ENCODE measurements at places on chromosomes 11 and 22.

DNA sequence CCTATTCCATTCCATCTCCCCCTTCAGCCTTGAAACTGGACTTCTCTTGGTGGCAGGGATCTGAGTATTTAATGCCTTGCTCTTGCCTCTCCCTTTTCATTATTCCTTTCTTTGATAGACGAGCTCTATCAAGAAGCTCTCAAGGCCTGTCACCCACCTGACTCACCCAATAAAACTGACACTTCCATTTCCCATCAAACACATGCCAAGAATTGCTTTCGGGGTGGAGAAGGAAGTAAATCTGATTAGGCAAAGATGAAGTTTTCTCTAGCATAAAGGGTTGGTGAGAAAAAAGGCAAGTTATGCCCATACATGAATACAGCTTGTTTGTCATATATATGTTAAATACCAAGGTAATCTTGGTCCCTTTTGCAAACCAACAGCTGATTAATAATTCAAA, 34.9 kb upstream of the MYEOV start:
- no peak for DNase-seq

DNA sequence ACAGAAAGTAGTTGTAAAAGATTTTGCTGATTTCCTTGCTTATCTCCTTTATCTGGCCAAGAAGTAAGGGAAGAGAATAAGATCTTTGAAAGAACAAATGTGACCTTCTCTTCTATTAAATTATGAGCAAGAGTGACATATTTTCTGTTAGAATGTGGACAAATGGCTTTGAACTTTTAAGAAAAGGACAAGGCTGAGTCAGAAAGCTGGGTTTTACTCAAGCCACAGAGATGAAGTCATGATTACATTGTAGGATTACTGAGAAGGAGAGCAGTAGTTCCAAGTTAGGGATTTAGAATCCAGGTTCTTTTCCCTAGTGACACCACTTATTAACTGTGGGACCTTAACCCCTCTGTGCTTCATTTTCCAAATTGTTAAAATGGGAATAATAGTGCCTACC, 13.5 kb downstream of the CCDC90B start:
- no peak for DNase-seq

DNA sequence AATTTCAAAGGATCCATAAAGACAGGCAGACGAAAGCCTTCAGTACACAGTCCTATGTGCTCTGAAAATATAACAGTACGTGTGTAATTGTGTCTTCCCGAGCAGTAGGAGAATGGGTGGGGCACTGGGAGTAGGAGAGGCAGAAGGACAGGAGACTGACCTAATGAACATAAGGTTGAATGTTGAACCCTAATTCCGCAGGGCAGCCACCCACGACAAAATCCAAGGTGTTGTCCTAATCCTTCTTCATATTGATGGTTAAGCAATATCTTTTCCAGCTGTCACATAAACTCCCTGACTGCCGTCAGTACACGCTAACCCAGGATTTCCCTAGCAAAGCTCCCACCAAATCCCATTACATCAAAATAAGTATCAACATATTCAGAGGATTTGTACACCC, 34.5 kb downstream of the SPATA19 start:
- DNase-seq: no peak

DNA sequence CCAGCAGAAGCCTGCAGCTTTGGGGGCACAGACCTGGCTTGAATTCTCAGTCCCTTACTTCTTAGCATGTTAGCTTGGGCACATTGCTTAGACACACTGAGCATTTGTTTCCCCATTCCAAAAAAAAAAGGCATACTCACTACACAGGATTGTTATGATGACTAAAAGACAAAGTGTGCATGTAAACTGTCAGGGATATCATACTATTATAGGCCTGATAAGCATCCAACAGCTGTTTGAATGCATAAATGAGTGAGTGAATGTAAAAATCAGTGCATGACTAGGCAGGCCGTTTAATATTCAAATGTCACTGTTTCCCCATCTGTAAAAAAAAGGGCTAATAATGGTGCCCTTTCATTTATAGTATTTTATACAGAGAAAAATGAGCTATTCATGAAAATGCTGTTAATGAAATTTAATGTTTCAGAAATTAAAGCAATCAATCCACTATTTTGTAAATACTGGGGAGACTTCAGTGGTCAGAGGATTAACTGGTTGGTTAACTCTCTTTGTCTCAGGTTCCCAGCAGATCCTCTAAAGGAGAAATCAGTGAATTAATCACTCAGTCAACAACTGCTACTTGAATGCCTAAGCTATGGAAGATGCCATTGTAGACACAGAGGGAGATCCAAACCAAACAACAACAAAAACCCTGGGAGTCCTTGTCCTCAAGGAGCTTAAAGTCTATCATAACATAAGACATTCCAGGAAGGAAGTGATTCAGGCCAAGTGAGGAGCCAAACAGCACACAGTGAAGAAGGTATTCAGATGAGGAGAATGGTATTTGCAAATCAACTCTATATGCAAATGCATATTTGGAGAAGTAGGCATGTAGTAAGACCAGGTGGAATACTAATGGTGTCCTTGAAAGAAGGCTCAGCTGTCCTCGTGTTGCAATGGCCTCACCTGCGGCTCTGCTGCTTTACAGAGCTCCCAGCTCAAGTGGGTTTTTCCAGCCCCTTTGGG, 26.8 kb downstream of the BARX2 start:
- no peak for DNase-seq

DNA sequence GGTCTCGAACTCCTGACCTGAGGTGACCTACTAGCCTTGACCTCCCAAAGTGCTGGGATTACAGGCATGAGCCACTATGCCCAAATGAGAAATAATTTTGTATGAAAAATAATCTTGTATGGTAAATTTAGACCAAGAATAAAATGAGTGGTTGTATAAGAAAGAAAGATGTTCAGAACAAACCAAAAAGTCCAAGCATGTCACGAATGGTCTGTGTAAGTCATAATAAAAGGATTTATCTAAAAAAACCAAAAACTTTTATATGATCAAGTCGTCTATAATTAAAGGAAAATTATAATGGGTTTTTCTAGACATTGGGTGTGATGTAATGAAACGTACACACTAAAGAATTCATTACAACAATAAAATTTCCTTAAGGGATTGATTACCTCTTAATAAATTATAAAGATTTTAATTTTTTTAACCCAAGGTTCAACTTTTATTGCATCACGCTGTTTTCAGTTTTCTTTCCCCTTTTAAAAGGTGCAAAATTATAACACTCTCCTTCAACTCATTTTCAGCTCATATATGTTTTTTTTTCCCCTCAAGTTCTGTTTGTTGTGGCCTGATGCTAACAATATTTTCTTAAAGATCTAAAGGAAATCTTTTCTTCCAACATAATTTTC, 8.9 kb upstream of the AQP11 start:
- DNase-seq: no peak

- DNase-seq: no peak
Measured at GRCh38 chr11:117070016-117070415, 28.2 kb downstream of the SIK3 start.

- no peak for DNase-seq
Measured at GRCh38 chr22:47276450-47276820, 514.0 kb downstream of the TBC1D22A start.

DNA sequence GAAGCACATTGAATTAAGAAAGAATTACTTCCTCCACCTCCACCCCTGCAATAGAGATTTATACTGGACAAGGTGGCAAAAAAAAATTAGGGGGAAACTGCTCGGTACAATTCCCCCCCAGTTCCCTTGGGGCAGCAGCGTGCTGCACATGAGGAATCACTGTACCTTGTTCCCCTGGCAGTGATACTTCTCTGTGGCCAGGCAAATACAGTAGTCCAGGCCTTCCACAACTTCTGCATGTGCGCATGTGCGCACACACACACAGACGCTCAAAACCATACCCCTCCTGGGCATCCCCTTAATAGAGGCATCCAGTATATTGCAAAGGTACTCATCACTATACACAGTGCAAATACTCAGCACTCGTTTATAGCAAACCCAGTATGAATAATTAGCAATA, 68.9 kb downstream of the ARFGAP2 start:
- no peak for DNase-seq

DNA sequence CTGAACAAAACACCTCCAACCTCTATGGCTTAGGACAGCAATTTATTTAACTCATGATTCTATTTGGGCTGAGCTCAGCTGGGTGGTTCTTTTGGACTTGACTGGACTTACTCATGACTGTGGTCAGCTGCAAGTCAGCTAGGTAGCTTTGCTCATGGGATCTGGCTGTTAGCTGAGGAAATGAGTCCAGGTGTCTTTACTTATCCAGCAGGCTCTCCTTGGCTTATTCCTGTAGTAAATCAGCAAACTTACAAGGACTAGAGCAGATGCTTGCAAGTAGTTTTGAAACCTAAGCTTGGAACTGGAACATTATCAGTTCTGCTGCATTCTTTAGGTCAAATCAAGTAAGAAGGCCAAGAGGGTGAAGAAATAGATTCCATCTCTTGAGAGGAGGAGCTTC, 8.0 kb upstream of the HIKESHI start:
- no peak for DNase-seq

DNA sequence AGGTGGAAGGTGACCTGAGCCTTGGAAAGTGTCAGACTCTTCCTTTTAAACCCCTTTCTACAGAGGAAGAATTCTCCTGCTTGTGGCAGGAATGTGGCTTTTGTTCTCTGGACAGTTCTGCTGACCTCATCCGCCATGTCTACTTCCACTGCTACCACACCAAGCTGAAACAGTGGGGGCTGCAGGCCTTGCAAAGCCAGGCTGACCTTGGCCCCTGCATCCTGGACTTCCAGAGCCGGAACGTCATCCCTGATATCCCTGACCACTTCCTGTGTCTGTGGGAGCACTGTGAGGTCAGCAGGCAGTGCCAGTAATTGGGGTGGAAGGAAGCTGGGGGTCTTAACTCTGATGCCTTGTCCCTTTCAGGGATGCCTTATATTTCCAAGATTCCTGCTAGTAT, 9.3 kb downstream of the HINFP start:
- no peak for DNase-seq

DNA sequence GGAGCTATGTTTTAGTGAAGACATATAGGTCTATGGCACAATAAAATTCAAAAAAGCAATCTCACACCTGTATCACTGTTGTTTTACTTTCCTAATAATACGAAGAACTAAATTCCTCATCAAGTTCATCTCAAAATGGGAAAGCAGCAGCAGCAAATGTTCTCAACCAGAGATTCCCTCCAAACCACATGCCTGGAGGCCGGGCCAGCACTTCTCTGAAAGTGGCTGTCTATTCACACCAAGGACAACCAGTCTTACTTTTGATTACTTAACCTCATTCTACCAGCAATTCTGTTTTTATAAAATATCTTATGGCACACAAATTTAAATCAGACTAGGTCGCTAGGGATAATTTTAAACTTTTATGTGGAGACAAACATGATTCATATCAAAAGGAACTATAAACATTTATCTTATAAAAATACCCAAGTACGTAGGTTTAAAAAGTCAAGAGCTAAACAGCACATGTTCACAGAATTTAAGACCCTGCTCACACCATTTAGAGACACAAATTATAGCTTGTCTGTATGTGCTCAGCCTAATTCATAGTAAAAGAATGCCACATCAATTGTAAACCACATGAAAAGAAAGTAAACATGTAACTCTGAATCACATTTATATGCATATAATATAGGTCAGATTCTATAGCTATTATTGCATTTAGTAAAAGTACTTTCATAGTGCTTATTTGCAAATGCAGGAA, 46.1 kb downstream of the RRAS2 start:
- peak; percentile 66 for DNase-seq

DNA sequence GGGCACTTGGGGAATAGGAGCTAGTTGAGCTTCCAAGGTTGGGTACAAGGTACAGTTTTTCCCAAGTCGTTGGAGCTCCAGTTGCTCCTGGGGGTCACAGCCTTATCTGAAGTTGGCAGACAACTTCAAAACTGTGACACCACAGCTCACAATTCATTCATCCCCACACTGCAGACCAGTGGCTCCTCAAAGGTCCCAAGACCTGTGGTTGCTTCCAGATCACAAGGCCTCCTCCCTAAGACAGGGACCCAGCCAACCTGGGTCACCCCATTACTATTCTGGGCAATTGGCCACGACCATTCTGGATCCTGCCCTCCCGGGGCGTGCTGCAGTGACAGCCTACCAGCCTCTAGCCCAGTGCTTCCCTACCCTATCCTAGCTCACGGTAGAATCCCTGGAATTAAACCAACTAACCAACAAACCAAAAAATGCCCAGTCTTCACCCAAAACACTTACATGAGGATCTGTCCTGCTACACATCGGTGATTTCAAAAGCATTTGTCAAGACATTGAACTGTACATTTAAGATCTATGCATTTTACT, 862 bp upstream of the PDXP start:
- DNase-seq: no peak

DNA sequence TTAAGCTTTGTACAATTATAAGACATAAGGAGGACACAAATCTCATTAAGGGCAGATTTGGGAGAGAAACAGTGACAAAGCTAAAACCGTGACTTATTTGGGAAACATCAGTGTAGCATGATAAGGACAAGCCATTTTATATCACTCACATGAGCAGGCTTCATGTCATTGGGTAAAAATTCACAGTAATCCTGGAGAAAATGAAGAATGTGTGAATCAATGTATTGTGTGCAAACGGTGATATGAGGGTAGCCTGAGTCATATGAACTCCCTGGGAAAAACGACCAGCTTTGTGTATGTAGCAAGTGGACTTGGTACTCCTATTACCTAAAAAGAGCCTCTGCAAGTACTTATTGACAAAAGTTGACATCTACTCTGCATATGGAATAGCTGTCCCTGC, 6.0 kb upstream of the TRIM34 start:
- peak; percentile 72 for DNase-seq

DNA sequence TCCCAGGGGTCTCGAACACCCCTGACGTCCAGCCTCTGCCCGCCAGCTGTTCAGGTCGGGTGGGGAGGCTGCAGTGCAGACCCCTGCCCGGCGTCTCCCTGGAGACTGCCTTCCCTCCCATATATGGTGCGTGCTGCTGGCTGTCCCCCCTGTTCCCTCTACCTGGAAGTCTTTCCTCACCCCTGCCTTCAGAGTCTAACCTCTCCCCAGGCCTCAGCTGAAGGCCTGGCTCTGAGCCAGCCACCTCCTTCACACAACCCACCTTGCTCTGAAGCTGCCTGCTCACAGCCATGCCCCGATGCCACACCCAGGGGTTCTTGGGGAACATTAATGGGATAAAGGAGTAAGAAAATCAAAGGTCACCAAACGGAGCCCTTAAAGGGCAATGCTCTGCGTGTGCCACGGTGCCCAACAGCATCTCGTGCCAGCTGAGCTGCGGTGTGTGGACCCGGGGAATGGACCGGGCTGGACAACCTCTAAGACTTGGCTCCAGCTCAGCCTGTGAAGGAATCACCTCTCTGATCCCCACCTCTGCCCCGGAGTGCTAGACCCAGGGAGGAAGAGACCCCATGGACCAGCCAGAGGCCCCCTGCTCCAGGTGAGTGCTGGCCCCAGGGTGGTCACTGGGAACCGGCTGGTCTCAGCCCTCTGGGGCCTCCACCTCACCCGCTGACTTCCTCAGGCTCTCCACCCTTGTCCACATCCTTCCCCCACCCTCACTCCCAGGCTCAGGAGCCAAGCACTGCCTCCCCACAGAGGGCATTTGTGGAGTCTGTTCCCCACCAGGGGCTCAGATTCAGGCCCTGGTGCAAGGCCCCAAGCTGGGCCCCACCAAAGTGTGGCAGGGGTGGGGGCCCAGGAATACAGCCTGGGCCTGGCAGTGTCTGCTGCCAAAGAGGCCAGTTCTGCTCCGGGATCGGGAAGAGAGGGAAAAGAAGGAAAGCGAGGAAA, at the start of gene NLRP6:
NLRP6 (plus strand) TSS at position 407 of the 951 bp plus-strand sequence; CDS start at position 570, 163 bp downstream.
- DNase-seq: no peak
